T-helper 22 cell (primary cell): ENCODE measurements at places on chromosomes 6 and 20.

DNA sequence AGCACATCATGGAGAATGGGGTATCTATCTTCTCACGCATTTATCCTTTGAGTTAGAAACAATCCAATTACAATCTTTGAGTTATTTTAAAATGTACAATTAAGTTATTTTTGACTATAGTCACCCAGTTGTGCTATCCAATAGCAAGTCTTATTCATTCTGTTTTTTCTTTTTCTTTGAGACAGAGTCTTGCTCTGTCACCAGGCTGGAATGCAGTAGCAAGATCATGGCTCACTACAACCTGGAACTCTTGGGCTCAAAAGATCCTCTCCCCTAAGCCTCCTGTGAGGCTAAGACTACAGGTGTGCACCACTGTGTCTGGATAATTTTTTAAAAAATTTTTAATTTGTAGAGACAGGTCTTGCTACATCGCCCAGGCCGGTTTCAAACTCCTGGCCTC lies 201.5 kb upstream of the ZNF217 start:
- no peak for DNase-seq

- no peak for DNase-seq
Measured at GRCh38 chr6:23498013-23498412, 628.0 kb upstream of the NRSN1 start.

DNA sequence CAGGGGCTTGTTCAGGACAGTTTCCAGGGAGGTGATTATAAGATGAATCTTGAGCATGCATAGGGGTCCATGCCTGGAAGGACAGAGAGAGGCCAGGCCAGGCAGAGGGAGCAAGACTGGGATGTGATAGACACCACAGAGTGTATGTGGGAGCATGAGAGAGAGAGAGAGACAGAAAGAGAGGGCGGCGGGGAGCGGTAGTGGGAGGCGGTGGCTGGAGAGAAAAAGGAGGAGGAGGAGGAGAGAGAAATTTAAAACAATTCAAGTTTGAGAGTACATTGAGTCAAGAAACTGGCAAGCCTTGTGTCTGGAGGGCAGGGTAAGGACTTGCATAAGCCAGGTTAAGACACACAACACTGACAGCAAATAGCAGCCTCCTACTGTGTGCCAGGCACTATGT lies 162.9 kb upstream of the HDAC2 start:
- DNase-seq, result no peak

- DNase-seq, result no peak
Measured at GRCh38 chr6:168597471-168597875, 156.5 kb downstream of the SMOC2 start.

- peak; percentile 29 for DNase-seq
Measured at GRCh38 chr6:26156850-26157250, 69.6 kb downstream of the HFE start.
